ENCODE measurements at places on chromosomes 1 and 21.

GRCh38 chr1:62386351-62387121 lies 50.3 kb upstream of the USP1 start:
- no peak for DNase-seq

GRCh38 chr1:170853302-170853701 lies 82.0 kb upstream of the MROH9 start:
- DNase-seq = no peak

GRCh38 chr21:46667741-46668380 lies 32.4 kb downstream of the PRMT2 start:
- DNase-seq = no peak

GRCh38 chr1:236016782-236017400 lies 48.0 kb downstream of the NID1 start:
- DNase-seq = no peak

GRCh38 chr1:53574621-53575020 lies 115.4 kb downstream of the DMRTB1 start:
- no peak for DNase-seq

GRCh38 chr1:41853907-41854306 lies 64.8 kb downstream of the HIVEP3 start:
- no peak for DNase-seq

GRCh38 chr1:189499736-189500135 lies 977.9 kb downstream of the BRINP3 start:
- no peak for DNase-seq

DNA sequence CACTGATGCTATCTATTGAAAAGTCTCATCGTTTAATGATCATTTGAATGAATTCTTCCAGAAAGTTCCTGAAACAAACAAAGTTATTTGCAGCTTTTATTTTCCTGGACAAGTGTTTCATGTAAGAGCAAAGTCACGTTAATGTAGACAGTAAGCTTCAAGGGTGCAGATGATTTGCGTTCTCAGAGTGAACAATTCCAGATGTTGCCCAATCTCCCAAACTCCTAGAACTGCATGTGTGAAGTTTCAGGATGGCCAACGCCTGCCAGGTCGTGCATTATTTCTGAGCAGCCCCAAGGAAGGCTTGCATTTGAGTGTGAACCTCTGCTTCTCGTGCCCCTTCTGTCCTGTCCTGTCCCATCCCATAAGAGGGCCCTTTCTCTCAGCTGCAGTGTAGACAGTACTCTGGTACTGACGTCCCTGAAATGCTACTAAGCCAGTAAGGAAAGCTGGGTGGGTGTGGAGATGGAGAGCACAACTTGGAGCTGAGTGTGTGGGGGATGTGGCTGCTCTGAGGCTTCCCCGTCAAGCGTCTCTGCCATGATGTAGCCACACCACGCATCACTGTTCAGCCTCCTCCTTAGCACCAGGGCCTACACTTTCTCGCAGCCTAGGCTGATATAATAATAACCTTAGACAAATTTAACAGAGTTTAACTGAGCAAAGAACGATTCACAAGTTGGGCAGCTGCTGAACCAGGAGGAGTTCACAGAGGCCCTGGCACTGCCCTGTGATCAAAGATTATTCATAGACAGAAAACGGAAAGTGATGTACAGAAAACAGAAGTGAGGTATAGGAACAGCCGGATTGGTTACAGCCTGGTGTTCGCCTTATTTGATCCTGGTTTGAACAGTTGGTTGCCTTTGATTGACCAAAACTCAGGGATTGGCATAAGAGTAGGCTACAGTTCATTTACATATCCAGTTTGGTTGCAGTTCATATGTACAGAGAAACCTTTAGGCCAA lies 50.4 kb downstream of the RHOU start:
- DNase-seq = no peak

- no peak for DNase-seq
These were observed 59.1 kb upstream of the CNTN2 start for GRCh38 chr1:204983881-204984280.

GRCh38 chr1:56025942-56026341 lies 553.4 kb downstream of the PLPP3 start:
- no peak for DNase-seq

DNA sequence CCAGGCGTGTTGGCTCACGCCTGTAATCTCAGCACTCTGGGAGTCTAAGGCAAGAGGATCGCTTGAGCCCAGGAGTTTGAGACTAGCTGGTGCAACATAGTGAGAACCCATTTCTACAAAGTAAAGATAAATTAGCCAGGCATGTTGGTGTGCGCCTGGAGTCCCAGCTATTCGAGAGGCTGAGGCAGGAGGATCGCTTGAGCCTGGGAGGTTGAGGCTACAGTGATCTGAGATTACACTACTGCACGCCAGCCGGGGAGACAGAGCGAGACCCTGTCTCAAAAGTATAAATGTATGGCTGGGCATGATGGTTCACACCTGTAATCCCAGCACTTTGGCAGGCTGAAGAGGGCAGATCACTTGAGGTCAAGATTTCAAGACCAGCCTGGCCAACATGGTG lies 51.5 kb upstream of the LBR start:
- no peak for DNase-seq

- no peak for DNase-seq
These were observed 59.6 kb downstream of the USP24 start for GRCh38 chr1:55155522-55155921.

DNA sequence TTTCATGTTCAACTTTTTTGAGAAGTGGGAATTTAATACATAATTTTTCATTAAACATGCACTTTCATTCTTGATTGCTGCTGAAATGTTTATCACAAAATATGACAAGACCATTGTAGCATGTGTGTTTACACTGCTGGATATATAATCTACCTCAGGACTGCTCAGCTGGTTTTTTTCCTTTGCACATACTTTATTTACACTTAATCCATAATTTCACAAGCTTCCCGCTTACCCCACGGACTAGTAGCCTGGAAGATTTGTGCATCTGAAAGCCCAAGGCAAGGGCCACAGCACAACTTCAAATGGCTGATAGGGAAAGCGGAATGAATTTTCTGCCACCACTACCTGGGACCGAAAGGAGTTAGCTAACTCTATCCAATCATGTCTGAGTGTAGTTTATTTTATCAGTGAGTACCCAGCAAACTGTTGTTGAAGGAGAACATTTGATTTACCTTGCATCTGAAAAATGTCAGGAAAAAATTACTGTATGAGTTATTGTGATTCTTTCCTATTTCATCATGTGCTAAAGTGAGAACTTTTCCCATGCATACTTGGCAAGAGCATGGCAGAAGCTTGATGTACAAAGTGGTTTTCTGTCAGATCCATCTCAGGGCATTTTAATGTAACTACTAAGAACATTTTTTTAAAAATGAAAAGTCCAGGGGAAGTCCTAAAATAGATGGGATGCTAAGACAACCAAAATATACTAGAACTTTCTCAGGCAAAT lies 558.2 kb upstream of the USP24 start:
- no peak for DNase-seq

DNA sequence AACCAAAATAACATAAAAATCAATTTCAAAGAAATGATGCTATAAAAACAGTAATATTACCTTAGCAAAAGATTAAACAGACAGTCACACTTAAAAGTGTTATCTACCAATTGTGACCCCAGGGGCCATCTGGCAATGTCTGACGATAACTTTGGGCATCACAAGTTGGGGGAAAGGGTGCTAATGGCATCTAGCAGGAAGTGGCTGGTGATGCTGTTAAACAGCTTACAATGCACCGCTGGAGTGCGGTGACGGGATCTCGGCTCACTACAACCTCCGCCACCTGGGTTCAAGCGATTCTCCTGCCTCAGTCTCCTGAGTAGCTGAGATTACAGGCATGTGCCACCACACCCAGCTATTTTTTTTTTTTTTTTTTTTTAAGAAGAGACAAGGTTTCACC lies 27.6 kb downstream of the NUP133 start:
- no peak for DNase-seq

GRCh38 chr21:18940791-18941190 lies 537.2 kb upstream of the TMPRSS15 start:
- DNase-seq = no peak

DNA sequence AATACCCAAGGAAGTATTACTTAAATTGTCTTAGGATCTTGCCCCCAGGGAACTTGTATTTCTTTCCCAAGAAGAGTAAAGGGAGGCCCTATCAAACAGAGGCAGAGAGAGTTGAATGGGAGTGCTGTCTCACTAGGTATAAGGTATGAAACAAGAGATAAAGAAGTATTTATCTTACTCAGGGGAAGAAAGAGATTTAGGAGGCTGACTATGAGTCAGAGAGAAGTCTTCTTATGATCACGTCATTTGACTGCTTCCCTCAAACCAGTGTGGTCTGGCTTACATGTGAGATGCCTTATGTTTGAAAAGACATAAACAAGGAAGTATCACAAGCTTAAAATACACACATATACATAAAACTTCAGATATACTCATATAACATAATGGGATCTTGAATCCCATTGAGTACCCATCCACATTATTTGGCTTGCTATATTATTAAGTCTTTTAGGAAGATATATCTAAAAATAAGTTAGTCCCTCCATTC lies 29.6 kb downstream of the DUSP10 start:
- peak; percentile 74 for DNase-seq

DNA sequence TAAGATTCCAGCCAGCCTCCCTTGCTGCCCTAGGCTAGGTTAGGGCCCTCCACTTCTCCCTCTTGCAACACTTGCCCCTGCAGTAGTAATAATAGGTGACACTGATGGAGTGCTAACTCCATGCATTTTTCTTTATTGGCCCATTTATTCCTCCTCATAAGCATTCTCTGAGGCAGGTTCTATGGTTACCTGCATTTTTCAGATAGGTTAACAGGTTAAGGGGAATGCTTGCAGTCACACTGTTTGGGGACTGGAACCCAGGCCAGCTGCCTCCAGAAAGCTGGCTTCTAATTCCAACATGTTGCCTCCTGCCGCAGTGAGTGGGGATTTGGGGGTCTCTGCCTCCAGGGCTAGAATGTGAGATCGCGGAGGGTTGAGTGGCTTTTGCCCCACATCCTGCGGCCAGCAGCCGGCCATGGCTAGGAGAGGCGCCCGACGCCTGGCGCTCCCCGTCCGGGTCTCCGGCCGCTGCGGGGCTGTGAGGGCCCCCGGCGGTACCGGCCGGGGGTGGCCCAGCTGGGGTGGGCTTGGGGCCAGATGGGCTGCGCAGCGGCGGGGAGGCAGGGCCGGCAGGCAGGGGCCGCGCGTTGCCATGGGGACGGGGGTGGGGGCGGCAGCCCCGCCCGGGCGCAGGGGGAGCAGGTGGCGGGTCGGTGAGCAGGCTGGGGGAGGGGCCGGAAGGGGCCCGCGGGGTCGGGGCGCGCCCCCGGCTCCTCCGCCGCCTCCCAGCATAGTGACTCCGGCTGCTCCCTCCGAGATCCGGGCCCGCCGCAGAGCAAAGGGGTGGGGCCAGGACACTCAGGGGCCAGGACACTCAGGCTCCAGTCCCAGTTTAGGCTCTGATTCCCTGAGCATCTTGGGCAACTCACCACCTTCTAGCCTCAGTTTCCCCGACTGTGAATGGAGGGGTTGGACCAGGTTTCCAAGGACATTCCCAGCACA lies 68.4 kb upstream of the SSBP3 start:
- DNase-seq = peak; percentile 50

DNA sequence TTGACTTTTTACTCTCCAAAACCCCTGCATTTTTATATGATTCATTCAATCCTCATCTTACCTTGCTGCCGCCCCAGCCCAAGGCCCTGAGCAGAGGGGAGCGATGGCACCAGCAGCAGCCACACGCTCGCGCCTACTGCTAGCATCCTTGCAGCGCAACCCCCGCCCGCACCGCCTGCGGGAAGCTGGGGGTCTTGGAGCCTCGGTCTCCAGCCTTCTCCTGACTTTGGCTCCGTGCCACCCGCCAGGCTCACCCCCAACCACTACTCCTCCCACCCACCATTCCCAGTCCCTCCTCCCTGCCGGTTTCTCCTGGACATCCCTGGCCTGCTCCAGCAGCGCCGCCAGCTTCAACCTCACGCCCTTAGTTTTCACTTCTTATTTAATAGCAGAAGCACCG lies 76.6 kb downstream of the RPE65 start:
- DNase-seq = no peak

- no peak for DNase-seq
These were observed 225.4 kb downstream of the HLX start for GRCh38 chr1:221104596-221104995.

GRCh38 chr1:31792541-31792940 lies 23.3 kb downstream of the SPOCD1 start:
- DNase-seq = no peak

DNA sequence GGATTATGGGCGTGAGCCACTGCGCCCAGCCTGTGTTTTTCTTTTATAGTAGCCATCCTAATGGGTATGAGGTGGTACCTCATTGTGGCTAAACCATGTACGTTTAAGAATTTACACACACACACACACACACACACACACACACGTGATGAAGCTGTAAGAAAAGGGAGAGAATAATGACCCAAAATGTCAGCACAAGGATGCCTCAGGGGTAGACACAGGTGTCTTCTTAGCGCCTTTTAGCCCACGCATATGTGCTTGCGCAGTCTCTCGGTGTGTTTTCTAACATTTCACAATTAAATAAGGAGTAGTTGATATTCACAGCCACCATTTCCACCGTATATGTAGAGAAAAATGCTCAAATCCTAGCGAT lies 782 bp upstream of the PFKL start:
- DNase-seq = peak; percentile 29

- no peak for DNase-seq
These were observed 65.4 kb upstream of the IPO9 start for GRCh38 chr1:201763455-201764140.

GRCh38 chr1:18875107-18875795 lies 15.8 kb upstream of the TAS1R2 start:
- DNase-seq = peak; percentile 67

DNA sequence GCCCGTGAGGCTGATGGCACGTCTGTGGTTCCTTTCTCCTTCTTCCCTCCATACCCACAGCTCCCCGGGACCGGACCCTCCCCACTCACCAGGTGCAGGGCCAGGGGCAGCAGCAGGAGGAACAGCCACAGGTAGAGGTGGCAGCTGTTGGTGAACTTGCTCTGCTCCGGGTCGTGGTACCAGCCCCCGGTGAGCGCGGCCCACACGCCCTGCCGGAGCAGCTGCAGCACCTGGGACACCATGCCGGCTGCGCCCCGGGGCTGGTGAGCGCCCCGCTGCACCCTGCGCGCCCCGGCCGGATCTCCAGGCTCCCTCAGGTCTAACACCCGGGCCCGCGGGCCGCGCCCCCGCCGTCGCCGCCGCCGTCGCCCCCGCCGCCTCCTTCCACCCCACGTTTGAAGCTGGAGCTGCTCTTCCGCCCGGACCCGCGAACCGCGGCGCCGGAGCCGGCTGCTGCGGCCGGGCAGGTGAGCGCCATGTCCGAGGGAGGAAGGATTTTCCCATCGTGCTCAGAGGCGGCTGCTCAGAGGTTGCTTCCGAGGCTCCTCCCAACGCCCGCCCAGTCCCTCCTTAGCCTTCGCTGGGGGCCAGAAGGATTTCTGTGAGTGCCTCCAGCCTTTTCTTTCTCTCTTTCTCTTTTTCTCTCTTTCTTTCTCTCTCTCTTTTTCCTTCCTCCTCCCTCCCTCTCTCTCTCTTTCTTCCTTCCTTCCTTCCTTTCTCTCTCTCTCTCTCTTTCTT lies at the start of gene PCNX2:
PCNX2 (minus strand) TSS at position 489 of the 738 bp plus-strand sequence; CDS start at position 242, 247 bp downstream.
- peak; percentile 71 for DNase-seq

GRCh38 chr1:160206036-160206389 lies 829 bp downstream of the PEA15 start:
- peak; percentile 61 for DNase-seq

GRCh38 chr1:3771108-3772026 lies 1.2 kb upstream of the SMIM1 start:
- DNase-seq = no peak

- no peak for DNase-seq
These were observed 51.7 kb upstream of the TIAM1 start for GRCh38 chr21:31395791-31396190.

GRCh38 chr1:27592931-27593677 lies 10.8 kb downstream of the AHDC1 start:
- no peak for DNase-seq

- DNase-seq = no peak
These were observed 65.1 kb downstream of the DDR2 start for GRCh38 chr1:162697140-162697895.

- no peak for DNase-seq
These were observed 17.7 kb upstream of the PROK1 start for GRCh38 chr1:110433213-110433612.
